ENCODE measurements at places on chromosomes 13 and 19.

GRCh38 chr19:6172074-6172863 is 36.8 kb downstream of the ACSBG2 start:
- DNase-seq, result no peak

DNA sequence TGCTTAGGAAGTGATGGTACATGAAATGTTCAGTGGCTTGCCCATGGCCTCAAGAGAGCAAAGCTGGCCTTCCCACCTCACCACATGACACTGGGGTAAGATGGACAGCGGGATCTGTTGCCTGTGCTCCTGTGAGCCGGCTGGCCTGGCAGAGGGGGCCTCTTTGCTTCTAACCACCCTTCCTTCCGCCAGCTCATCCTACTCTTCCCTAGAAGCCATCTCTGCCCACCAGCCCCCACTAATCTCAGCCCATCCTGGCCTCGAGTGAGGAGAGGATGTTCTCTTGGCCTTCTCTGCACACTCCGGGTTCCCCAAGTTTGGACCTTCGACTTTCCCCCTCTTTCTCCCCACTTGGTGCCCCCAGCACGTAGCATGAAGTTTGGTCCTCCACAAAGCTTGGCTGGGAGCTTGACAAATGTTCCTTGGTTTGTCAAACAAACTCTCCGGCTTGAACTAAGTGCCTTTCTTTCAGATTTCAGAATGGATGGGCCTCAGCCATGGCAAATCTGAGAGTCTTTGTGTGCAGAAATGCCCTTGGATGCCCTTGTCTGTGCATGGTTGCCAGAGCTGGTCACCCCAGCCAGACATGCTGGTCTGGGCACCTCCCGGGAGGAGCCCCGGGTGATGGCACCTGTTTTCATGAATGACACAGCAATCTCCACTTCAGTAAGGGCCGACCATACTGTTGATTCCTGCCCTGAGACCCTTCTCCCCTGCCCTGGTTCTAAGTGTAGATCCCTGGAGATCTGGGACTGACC is 145.5 kb downstream of the URI1 start:
- DNase-seq, result no peak

DNA sequence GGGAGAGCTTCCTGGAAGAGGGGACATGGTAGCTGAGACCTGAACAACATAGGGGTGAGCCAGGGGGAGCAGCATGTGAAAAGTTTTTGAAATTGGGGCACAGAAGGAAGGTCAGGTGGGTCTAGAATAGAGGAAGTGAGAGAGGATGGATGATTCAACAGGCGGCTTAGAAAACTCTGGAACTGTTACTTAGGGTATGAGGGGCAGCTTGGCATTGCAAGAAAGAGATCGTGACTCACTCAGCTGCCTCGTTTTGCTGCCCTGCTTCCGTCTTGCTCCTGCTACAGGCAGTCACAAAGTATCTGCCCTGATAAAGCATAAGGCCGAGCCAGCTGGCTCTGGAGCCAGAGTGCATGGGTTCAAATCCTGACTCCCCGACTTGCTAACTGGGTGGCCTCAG is 1.3 kb upstream of the CEACAM20 start:
- no peak for DNase-seq

- DNase-seq, result no peak
Observed at GRCh38 chr13:95713651-95714050, 36.7 kb downstream of the DNAJC3 start.

DNA sequence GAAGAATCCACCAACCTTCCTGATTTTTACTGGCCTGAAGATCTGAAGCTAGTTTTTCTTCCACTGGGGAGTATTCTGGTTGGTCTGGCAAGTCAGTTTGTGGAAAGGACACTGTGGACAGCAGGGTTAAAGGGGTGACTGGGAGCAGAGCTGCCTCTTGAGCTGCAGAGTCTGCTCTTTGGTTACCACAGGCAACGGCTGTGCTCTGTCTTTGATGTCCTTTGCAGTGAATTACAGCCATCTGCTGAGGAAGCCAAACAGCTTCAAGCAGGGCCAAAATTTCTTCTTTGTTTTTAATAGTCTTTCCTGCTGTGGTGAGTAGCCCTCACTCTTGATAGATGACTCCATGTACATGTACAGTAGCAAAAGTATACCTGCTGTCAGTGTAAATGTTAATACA is 75.7 kb downstream of the ZNF100 start:
- no peak for DNase-seq

GRCh38 chr13:86760620-86761019 is 910.6 kb upstream of the SLITRK5 start:
- DNase-seq, result no peak
